Naive thymus-derived CD4-positive, alpha-beta T cell (primary cell): ENCODE measurements at places on chromosomes 7 and 10. TPM values are rescaled to one million over a fixed set of nuclear protein-coding genes. Genes with fewer than 3 reads are reported as not detected.

The HOXA6 gene
- total RNA-seq: 0.32 TPM

The PAXIP1 gene
- 9.4 TPM for total RNA-seq

- H3K36me3 ChIP-seq: no peaks in the 10 kb centered on the region
- no peak overlapping the region for H3K4me3 ChIP-seq
- H3K4me1 ChIP-seq: no peaks in the 10 kb centered on the region
Measured at GRCh38 chr10:4371691-4372295, 454.2 kb upstream of the AKR1E2 start.

DNA sequence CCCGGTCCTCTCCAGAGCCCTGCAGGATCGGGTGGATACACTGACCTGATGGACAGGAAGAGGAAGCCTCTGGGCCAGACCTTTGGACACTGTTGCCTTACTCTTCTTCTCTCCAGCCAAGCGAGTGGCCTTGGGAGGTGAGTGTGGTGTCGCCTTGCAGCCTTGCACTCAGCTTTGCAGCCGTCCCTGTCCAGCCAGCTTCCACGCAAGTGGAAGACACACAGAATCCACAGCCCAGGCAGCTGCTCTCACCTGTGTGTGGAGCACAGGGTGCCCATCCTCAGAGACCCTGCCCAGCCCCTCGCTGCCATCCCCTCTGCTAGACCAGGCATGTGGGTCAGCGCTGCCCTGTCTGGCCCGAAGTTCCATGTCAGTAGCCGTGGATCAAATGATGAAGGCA is 239.1 kb downstream of the EBF3 start:
- no peak overlapping the region for H3K27ac ChIP-seq
- no peak overlapping the region for H3K4me3 ChIP-seq
- no peaks in the 10 kb centered on the region for H3K4me1 ChIP-seq
- H3K27me3 ChIP-seq: no peaks in the 10 kb centered on the region

GRCh38 chr10:28946479-28946878 is 269.2 kb downstream of the BAMBI start:
- H3K27ac ChIP-seq: no peak overlapping the region
- no peaks in the 10 kb centered on the region for H3K27me3 ChIP-seq
- no peak for DNase-seq

The OR6B1 gene
- total RNA-seq: not detected in 2 replicates

DNA sequence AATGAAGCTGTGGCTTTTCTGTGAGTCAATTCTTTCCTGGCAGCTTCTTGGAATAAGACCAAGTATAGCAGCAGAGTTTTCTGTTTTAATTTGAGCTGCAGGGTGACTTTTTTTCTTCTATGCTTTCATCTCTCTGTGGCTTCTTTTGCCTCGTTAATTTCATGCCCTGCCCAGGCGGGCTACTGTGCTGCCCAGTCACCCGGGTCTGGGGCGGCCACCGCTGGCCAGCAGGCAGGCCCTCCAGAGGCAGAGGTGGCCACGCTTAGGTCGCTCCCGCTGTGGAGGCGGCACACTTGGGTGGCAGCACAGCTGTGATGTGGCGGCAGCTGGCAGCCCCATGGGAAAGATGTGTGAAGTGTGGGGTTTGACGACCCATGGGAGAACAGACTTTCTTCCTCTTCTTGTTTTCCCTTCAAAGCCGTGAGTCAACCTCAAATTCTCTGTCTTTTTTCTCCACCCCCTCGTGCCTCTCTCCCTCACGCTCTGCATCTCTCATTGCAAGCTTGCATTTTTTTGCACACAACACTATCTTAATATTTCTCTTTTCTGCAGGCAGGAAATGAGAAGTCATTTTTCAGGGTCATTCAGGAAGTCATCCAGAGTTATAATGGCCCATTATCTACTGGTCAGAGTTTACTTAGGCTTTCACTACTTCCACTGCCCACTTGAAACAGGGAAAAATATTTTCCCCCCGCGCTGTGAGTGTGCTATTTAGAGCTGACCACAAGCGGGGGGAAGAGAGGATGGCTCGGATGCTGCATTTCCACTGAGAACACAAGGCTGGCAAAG is 67.8 kb downstream of the EGFR start:
- H3K27me3 ChIP-seq: no peaks in the 10 kb centered on the region
- no peaks in the 10 kb centered on the region for H3K36me3 ChIP-seq
- no peaks in the 10 kb centered on the region for H3K4me1 ChIP-seq
- no peak for DNase-seq
- H3K27ac ChIP-seq: no peak overlapping the region
- no peak overlapping the region for H3K4me3 ChIP-seq
